ENCODE measurements at places on chromosomes 5 and 9.
A peak's percentile ranks its signal among the peaks of the same experiment; 100 is the strongest.

DNA sequence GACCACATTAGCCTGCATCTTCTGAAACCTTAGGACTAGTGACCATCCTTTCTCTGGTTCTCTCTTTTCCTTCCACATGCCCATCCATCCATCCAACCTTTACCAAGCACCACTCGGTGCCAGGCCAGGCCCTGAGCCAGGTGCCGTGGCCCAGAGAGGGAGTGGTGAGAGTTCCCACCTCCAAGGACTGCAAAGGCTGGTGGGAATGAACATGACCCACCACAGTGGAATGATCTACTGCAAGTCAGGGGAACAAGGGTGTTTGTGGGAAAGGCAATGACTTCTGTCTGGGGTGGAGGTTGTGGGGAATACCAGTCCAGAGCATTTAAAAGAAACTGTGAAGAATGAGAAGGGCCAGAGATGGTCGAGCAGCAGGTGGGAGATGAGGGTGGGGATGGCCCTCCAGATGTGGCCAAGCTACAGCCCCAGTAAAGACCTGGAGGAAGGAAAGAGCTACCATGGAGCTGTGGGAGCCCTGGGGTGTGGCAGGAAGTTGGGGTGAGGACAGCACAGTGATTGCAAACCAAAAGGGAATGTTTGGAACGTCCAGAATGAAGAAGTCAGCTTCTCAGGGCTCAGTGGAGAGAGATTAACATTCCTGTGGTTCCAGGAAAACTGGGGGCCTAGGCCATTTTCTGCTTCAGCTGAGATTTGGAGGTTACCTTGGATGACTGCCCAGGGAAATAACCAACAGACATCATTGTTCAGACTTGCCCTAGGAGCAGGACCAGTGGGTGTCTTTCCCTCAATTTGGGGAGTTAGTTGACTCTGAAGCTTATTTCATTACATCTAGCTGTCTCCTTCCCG lies 30.7 kb upstream of the CORO2A start:
- DNase-seq = no peak

- no peak for DNase-seq
Observed at GRCh38 chr5:170849374-170849773, 12.4 kb upstream of the RANBP17 start.

GRCh38 chr9:124795881-124796431 lies 19.0 kb downstream of the OLFML2A start:
- no peak for DNase-seq

DNA sequence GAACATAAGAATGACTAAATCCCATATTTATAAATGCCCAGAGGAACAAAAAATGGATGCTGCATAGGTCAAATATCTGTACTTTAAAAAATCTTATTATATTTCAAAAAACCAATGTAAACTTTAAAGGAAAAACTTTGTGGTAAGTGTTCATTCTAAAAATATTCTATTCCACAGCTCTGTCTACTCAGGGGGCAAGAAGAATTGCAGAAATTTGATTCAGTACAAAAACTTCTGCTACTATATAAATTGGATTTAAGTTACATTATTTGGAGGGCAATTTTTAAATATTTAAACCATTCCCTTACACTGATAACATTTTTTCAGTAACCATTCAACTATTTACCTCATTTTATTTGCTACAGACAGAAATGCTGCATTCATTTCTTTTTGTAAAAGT lies 32.1 kb downstream of the NFIB start:
- DNase-seq = no peak

DNA sequence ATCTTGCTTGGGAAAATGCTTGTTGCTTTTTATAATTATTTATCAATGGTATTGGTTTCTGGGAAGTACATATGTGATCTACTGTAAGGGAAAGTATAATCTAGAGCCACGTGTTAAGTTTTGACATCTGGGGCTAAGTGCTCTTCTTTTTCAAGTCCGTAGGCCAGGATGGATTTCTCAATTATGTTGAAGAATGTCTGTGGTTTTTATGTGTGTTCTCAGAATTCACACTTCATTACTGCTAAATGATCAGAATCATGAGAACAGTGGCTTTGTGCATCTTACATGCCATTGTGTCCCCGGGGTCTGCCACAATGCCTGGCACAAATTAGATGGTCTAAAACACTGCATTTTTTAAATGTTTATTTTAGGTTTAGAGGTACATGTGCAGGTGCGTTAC lies 14.5 kb upstream of the AUH start:
- no peak for DNase-seq

- no peak for DNase-seq
Observed at GRCh38 chr9:89801742-89802670, 197.2 kb downstream of the GADD45G start.

- no peak for DNase-seq
Observed at GRCh38 chr5:119435436-119436132, 16.7 kb upstream of the HSD17B4 start.

- peak; percentile 8 for DNase-seq
Observed at GRCh38 chr5:154505567-154505966, 27.5 kb upstream of the HAND1 start.

- DNase-seq = no peak
Observed at GRCh38 chr9:38680837-38681445, 39.0 kb downstream of the FAM240B start.

- peak; percentile 42 for DNase-seq
Observed at GRCh38 chr5:137635521-137635921, 100.4 kb downstream of the KLHL3 start.

- no peak for DNase-seq
Observed at GRCh38 chr9:71683598-71684235, 84.6 kb downstream of the CEMIP2 start.

DNA sequence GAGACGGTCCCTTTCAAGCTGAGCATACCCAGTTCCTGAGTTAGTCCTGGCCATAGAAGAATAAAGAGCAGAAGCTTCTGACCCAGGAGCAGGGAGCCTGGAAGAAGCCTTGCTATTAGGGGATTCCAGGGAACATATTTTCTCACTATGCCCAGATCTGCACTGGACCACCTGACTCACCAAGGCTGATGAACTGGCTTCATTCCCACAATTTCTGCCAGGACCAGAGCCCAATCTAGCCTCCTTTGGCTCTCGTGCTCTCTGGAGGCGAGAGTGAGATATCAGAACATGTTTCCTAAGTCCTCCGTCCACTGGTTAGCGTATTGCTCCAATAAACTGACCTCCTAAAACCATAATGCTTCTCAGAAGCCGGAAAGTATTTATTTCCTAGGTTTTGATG lies 9.9 kb downstream of the GABBR2 start:
- DNase-seq = no peak

Measured in NCI-H1417 (cell line).